ENCODE measurements at places on chromosomes 6 and 20.
A peak's percentile ranks its signal among the peaks of the same experiment; 100 is the strongest.

- DNase-seq, result no peak
These were observed 21.4 kb downstream of the PCSK2 start for GRCh38 chr20:17248224-17248623.

GRCh38 chr6:104357928-104358327 lies 501.8 kb downstream of the HACE1 start:
- DNase-seq, result no peak

DNA sequence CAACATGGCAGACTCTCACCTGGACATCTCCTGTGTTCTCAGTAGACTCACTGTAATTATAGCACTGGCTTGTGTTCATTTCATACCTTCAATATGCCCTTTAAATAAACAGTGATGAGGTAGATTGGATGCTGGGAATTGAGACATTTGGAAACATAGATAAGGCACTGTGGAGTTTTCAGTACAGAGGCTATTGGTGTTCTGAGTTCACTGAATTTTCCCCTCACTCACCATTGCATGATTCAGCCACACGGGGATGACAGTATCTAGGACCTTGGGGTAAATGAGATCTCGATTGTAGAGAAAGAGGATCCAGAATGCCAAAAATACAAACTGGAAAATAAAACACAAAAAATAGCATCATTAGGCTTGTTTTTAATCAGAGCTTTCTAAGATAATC lies 12.6 kb downstream of the ADTRP start:
- no peak for DNase-seq

DNA sequence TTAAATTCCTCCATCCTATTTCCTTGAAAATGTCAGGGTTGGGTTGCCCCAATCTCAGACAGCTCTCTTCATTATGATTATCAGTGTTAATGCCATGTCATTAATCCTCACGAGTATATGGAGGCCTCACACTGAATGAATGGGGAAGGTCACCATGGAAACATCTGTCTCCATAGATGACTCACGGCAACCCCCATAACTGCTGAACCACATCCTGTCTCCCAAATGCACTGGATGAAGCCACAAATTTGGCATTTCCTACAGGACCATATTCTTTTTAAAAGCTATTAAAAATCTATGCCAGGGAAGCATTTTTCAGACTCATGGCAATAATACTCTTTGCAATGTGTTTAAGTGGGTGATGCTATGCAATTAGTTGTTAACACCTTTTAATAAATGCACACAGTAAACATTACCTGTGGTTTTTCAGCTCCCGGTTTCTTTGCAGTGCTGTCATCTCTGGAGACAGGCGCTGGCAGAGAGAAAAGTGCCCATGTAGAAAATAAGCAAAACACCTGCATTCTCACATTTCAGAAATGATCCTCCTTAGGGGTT lies 80.1 kb upstream of the PTPRK start:
- DNase-seq, result peak; percentile 96

DNA sequence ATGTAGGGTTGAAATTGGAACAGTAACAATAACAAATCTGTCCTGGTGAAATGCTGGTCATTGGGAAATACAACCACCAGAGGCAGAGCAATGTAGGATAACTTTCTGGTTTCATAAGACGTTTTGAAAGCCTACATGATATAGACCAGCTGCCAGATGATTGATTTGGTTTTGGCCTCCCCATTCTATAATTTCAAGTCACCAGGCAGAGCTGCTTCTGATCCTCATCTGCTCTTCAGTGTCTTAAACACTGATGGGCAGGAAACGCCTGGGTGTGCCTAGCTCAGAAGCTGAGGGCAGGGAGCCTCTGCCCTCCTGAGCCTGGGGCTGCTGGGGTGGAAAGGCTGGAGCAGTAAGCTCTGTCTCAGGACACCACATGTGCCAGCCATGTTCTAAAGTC lies 24.5 kb downstream of the DHX35 start:
- no peak for DNase-seq

GRCh38 chr6:111766201-111766857 lies 106.9 kb downstream of the FYN start:
- DNase-seq, result no peak

DNA sequence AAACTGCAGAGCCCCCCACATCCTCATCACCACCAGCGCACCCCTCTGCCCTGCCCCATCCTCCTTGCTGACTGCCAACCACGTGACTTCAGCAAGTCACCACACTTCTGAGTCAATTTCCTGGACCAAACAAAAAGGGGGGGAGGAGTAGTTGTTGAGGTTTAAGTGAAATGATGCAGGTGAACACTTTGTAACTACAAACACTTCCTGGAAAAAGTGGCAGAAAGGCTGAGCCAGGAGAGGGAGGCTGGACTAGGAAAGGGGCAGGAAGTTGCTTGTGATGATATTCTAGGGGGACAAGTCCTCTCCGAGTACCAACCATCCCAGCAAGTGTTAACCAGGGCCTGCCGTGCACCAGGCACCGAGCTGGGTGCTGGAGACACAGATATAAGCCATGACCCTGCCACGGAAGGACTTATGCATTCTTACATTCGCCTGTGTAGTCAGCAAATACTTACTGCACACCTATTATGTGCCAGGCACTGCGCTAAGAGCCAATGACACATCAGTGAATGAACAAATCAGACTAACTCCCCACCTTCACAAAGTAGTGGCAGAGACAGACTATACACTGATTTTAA lies 67.3 kb downstream of the PREX1 start:
- DNase-seq, result no peak

GRCh38 chr6:157479464-157480303 lies 98.7 kb downstream of the ZDHHC14 start:
- no peak for DNase-seq

DNA sequence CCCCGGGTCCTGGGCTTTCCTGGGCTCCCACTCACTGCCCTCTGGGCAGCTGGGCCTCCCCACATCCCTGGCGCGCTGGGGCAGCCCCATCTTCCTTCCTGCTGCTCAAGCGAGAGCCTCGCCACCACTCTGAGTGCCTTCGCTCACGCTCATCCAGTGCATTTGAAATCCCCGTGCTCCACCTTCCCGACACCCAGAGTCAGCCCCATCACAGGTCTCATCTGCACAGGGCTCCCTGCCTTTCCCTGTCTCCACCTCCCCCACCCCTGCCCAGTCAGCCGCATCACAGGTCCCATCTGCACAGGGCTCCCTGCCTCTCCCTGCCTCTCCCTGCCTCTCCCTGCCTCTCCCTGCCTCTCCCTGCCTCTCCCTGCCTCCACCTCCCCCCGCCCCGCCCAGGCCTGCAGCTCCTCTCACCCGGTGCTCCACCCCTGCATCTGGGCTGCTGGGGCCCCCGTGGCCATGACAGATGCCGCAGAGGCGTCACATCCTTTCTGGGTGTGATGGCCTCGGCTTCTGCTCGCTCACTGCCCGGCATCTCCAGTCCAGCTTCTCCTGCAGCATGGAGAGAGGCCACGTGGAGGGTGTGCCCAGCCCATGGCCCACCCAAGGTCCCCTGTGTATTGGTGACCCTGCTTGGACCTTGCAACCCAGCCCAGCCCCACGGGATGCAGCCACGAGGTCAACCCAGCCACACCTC lies 9.0 kb upstream of the BHLHE23 start:
- no peak for DNase-seq

GRCh38 chr20:34798871-34799270 lies 26.6 kb downstream of the NCOA6 start:
- DNase-seq, result no peak
